Common myeloid progenitor, CD34-positive (primary cell): ENCODE measurements at places on chromosomes 6 and 20.

DNA sequence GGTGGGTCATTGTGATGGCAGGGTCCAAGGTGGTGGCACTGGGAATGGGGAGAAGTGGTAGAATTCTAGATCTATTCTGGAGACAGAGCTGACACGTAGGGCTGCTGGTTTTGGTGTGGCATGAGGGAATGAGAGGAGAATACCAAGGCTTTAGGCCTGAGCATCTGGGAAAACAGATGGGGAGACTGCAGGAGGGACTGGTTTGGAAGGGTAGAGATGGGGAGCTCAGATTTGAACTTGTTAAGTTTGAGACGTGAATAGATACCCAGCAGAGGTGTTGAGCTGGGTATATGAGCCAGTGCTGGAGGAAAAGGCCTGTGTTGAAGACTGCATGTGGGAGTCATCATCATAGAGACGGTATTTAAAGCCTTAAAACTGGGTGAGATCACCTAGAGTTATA, 17.5 kb downstream of the TRMT6 start:
- H3K36me3 ChIP-seq = peaks cover 1% of the 10 kb centered on the region
- H3K4me1 ChIP-seq = no peaks in the 10 kb centered on the region
- no peak for DNase-seq
- H3K27me3 ChIP-seq = peaks cover 4% of the 10 kb centered on the region

DNA sequence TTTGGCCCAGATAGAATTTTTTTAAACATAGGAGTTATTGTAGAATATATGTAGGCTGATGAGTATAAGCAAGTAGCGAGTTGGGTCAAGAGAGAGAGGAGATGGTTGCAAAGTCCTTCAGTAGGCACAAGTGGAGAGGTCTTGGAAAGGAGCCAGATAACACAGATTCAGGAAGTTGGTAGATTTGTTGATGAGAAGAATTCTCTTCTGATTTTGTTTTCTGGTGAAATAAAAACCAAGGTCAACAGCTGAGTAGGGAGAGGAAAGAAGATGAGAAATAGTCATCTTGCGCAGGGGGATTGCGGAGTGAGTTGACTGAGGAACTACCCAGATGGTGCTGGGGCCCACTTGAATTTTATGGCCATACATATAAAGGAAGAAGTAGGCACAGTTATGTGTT, 17.4 kb upstream of the CD83 start:
- H3K4me1 ChIP-seq = no peaks in the 10 kb centered on the region
- H3K27me3 ChIP-seq = no peaks in the 10 kb centered on the region
- no peak overlapping the region for H3K27ac ChIP-seq
- no peak overlapping the region for H3K4me3 ChIP-seq
- DNase-seq = peak; percentile 50
- H3K36me3 ChIP-seq = no peaks in the 10 kb centered on the region

GRCh38 chr20:34512266-34512954, 3.8 kb upstream of the DYNLRB1 start:
- no peak overlapping the region for H3K4me3 ChIP-seq
- no peak for DNase-seq
- peaks cover 21% of the 10 kb centered on the region for H3K4me1 ChIP-seq
- H3K27me3 ChIP-seq = no peaks in the 10 kb centered on the region

DNA sequence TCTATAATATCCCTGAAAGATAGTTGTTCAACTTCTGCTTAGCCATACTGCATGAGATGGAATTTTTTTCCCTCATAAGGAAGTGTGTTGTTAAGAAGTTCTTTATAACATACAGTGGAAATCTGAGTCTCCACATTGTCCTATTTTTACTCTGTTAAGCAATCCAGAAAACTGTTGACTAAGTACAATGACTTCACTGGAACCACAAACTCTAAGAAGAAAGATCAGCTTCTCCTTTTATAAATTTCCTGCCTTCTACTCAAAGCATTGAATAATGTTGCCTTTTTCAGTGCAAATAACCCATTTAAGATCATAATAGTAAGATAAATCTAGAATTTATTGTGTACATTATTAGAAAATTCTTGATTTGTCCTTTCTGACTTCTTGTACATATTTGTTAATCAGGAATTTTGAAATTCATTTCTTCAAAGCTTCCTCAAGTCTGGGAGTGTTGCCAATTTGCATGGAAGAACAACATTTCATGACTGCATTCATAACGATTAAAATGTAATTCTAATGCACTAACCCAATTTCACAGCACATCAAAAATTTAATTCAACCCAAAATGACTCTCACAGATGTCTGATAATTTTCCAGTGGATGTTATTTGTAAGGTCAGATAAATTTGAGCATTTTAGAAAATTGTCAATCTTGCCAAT, 45.6 kb upstream of the ANKEF1 start:
- H3K4me3 ChIP-seq = no peak overlapping the region
- H3K4me1 ChIP-seq = no peaks in the 10 kb centered on the region
- H3K36me3 ChIP-seq = no peaks in the 10 kb centered on the region
- H3K27me3 ChIP-seq = no peaks in the 10 kb centered on the region
- no peak for DNase-seq
- H3K27ac ChIP-seq = no peak overlapping the region

- no peaks in the 10 kb centered on the region for H3K27me3 ChIP-seq
- H3K36me3 ChIP-seq = no peaks in the 10 kb centered on the region
- no peak overlapping the region for H3K27ac ChIP-seq
- H3K4me3 ChIP-seq = no peak overlapping the region
- H3K4me1 ChIP-seq = no peaks in the 10 kb centered on the region
Observed at GRCh38 chr6:148915810-148916209, 169.0 kb downstream of the UST start.

- H3K36me3 ChIP-seq = no peaks in the 10 kb centered on the region
- H3K27ac ChIP-seq = no peak overlapping the region
- peaks cover 8% of the 10 kb centered on the region for H3K27me3 ChIP-seq
- H3K4me3 ChIP-seq = no peak overlapping the region
Observed at GRCh38 chr6:166779381-166779780, 152.3 kb upstream of the RPS6KA2 start.

GRCh38 chr20:62145688-62146018, 2.1 kb downstream of the SS18L1 start:
- peaks cover 24% of the 10 kb centered on the region for H3K36me3 ChIP-seq
- no peak overlapping the region for H3K27ac ChIP-seq
- DNase-seq = no peak
- no peak overlapping the region for H3K4me3 ChIP-seq
- no peaks in the 10 kb centered on the region for H3K27me3 ChIP-seq
- H3K4me1 ChIP-seq = peaks cover 23% of the 10 kb centered on the region

DNA sequence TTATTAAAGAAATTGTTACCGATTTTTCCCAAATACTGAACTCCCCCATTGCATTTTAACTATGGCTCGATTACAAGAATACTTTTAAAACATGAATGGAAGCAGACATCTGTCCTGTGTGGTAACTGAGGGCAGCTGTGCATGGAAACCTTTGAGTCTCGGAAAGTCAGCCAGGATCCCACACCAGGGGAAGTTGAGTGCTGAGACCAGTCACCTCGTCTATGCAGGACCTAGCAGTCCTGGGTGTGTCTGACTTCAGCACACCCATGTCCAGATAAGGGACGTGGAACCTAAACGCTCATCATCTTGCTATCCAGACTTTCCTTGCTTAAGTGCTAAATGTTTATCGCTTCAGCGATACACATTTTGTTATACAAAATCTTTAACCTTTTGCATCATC, 6.1 kb downstream of the RIN2 start:
- no peaks in the 10 kb centered on the region for H3K36me3 ChIP-seq
- H3K27me3 ChIP-seq = no peaks in the 10 kb centered on the region
- no peak overlapping the region for H3K4me3 ChIP-seq
- peaks cover under 1% of the 10 kb centered on the region for H3K4me1 ChIP-seq
- no peak overlapping the region for H3K27ac ChIP-seq

DNA sequence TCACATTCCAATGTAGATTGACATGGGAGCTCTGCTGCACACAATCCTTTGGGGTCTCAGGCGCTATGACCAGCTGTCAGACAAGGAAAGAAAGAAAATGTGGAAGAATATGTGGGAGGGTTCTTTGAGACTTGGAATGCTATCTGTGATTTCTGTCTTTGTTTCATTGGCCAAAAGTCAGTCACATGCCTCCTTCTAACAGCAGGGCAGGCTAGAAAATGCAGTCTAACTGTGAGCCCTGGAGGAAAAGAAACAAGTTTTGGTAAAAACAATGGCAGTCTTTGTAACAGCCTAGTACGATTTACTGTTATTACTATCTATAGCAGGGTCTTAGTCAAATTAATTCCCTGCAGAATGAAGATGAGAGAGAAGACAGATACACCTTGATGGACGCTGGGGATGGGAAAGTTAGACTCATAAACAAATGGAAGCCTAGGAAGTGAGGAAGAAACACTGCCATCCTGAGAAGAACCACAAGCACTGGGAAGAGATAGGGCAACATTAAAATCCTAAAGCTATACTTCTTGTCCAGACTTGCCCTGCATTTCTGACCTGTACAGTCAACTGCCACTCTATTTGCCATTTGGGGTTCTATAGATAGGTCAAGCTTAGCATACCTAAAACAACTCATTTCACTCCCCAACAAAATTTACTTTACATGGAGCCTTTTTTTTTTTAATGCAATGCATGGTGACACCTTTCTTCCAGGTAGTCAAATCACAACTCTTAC, 833.0 kb downstream of the KIF16B start:
- H3K36me3 ChIP-seq = no peaks in the 10 kb centered on the region
- no peaks in the 10 kb centered on the region for H3K27me3 ChIP-seq
- no peak overlapping the region for H3K27ac ChIP-seq
- no peak overlapping the region for H3K4me3 ChIP-seq
- no peak for DNase-seq

DNA sequence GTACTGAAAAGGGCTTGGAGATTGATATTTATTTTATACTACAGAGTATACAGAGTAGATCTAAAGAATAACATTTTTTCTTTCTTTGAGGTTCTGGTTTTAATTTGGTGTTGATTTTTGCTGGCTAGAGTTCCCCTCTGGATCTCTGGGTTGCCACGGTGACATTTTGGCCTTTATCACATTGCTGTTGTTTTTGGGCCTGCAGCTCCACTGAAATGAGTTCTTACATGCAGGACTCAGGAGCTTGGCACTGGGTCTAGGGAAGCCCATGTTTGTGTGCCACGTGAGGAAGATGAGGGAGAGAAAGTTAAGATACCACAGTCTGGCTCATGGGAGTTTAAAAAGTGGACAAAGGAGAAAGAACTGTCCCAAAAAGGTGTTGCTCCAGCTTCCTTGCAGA, 7.4 kb upstream of the TFAP2C start:
- H3K27ac ChIP-seq = no peak overlapping the region
- H3K36me3 ChIP-seq = no peaks in the 10 kb centered on the region
- no peak overlapping the region for H3K4me3 ChIP-seq

DNA sequence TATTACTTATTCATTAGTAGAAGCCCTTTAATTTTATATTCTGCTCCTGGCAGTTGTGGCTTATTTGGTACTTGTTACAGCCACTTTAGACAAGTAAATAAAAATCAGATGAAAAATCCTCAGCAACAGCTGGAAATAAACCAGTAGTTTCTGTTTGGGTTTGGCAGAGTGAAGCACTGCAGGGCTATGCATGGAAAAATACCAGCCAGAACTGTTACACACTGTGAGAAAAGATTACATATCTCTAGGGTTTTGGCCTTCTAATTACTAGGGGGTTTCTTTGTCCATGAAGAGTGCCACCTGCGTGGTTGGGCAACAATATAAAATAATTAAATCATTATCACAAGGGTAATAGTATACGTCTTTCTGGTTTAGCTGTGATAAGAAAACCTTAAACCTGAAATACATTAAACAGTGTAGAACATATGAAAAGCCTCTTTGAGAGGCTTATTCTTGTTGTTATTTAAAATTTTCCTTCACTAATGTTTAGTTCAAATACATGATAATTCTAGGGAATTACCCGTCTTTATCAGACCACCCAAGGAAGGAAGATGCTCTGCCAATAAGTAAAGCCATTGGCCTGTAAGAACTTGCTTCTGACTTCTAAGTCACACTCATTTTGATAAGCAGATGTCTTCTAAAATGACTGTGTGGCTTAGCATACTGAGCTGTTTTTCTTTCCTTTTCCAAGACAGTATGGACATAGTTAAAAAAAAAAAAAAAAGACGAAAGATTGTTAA, 320.0 kb upstream of the FLRT3 start:
- no peaks in the 10 kb centered on the region for H3K36me3 ChIP-seq
- H3K4me1 ChIP-seq = no peaks in the 10 kb centered on the region

- no peaks in the 10 kb centered on the region for H3K36me3 ChIP-seq
- DNase-seq = no peak
- no peak overlapping the region for H3K4me3 ChIP-seq
- no peaks in the 10 kb centered on the region for H3K27me3 ChIP-seq
- H3K4me1 ChIP-seq = no peaks in the 10 kb centered on the region
- no peak overlapping the region for H3K27ac ChIP-seq
Observed at GRCh38 chr6:44805238-44805846, 417.8 kb downstream of the CDC5L start.

GRCh38 chr6:150286912-150287311, 81.9 kb upstream of the IYD start:
- no peak overlapping the region for H3K4me3 ChIP-seq
- no peak for DNase-seq
- no peaks in the 10 kb centered on the region for H3K4me1 ChIP-seq
- H3K36me3 ChIP-seq = no peaks in the 10 kb centered on the region
- peaks cover 39% of the 10 kb centered on the region for H3K27me3 ChIP-seq

DNA sequence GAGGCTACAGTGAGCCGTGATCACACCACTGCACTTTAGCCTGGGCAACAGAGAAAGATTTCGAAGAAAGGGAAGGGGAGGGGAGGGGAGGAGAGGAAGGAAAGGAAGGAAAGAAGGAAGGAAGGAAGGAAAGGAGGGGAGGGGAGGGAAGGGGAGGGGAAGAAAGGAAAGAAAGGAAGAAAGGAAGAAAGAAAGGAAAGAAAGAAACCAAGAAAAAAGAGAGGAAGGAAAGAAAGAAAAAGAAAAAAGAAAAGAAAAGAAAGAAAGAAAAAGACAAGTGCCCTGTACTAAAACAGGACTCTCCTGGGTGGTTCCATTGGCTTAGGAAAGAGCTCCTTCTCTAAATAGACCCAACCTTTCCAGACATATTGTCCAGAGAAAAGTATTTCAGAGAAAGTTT, 136.6 kb downstream of the PXDC1 start:
- no peaks in the 10 kb centered on the region for H3K36me3 ChIP-seq
- no peaks in the 10 kb centered on the region for H3K27me3 ChIP-seq
- H3K27ac ChIP-seq = no peak overlapping the region
- no peak overlapping the region for H3K4me3 ChIP-seq
- DNase-seq = no peak
- H3K4me1 ChIP-seq = no peaks in the 10 kb centered on the region

- no peak overlapping the region for H3K4me3 ChIP-seq
- H3K4me1 ChIP-seq = no peaks in the 10 kb centered on the region
- H3K27ac ChIP-seq = no peak overlapping the region
- DNase-seq = no peak
Observed at GRCh38 chr6:1987640-1988039, 257.8 kb downstream of the GMDS start.

DNA sequence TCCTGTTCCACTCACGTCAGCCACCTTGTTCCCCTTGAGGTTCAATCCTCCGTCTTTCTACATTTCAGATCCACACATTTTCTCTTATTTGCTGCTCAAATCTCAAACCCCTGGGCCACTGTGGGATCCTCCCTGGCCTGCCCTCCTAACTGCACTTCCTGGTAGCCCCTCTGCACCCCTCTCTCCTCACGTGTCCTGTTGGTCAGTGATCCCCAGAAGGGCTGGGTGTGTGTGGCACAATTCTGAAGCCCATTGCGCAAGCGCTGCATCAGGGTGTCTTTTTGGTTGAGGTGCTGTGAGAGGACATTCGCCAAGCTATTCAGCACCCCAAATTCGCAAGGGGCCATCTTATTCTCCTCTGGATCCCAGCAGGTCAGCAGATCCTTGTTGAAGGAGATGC, 2.3 kb downstream of the HLA-DMB start:
- H3K36me3 ChIP-seq = peaks cover 32% of the 10 kb centered on the region
- H3K4me3 ChIP-seq = no peak overlapping the region
- no peaks in the 10 kb centered on the region for H3K27me3 ChIP-seq
- DNase-seq = no peak
- peaks cover 57% of the 10 kb centered on the region for H3K4me1 ChIP-seq
- no peak overlapping the region for H3K27ac ChIP-seq
